ENCODE measurements at places on chromosomes 13 and 19. TPM values are rescaled to one million over a fixed set of nuclear protein-coding genes. Genes with fewer than 3 reads are reported as not detected.

- DNase-seq = no peak
These were observed 19.7 kb upstream of the JUND start for GRCh38 chr19:18300930-18301717.

- DNase-seq = no peak
These were observed 18.1 kb upstream of the ARL11 start for GRCh38 chr13:49610176-49610575.

GRCh38 chr19:35936738-35937268 lies 629 bp downstream of the LRFN3 start:
- DNase-seq = no peak

DNA sequence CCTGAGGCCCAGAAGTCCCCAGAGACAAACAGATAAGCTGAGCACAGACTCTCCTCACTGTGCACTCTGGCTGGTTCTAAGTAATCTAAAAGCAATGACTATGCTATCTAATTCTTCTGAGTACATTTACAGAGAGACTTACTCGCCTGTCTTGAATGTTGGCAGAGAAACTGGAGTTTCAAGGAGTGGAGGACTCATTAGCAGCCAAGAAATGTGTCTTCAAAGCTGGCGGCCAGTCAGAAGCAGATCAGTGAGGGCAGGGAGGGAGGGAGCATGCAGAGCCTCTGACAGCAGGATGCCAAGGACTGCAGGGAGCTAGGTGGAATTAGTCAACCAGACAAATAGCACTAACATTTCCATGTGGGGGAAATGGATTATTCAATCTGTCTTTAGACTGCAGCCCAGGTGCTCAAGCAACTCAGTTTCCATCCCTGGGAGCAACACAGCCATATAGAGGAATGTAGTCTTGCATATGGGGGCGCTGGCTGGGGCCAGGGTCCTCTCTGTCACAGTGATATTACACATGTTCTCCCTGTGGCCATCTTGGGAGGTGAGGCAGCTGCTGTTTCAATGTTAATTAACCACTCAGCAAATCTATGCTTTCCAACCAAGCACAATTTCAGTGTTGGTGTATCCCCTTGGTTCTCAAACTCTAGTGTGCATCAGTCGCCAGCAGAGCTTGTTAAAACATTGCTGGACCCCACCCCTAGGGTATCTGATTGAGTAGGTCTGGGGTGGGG lies 97.9 kb downstream of the CCNA1 start:
- peak; percentile 37 for DNase-seq

DNA sequence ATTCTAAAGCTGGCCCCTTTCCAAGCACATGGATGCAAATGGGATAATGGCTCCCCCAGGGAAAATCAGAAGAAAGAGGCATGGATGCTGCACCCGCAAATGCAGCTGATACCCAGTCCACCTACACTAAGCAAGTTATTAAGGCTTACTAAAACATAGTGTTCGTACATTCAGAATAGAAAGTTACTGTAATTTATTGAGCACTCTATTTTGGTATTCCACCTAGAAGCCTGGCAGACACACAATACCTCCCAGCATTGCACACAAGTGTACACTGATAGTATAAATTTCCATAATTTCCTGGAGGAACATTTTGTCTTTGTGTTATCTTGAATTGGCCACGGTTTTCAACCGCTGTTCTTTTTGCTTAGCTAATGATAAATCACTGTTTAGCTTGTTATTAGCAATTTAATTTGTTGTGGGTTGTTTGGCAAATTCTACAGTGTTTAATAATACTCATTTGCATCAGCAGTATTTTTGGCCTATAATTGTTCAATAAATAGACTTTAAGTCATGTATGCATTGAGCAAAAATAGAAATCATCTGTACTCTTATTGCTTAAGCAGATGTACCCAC lies 94.5 kb upstream of the MRI1 start:
- no peak for DNase-seq

DNA sequence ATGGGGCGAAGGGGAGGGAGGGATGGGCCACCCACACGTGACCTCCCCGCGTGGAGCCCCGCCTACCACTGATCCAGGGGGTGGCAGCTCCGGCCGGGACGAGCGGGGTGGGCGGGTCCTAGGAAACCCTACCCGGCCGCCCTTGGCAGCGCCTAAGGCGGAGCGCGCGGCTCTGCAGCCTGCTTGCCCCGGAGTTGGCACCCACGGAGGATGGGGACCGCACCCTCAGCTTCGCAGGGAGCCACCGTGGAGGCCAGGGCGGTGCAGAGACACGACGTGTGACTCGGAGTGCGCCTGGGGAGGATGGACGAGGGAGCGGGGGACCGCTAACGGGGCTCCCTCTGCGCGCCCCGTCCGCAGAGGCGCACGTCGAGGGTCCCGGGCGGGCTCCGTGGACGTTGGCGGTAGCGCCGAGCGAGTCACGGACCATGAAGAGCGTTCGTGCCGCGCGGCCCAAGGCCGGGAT lies at the start of gene RGS9BP:
Gene RGS9BP (plus strand): TSS at position 129 of the 466 bp plus-strand sequence. CDS start 416 bp downstream, outside the sequence.
- DNase-seq = peak; percentile 89

GRCh38 chr19:19278315-19278714 lies 5.2 kb upstream of the TM6SF2 start:
- DNase-seq = no peak

- no peak for DNase-seq
These were observed 1.1 kb downstream of the CAPS start for GRCh38 chr19:5914946-5915781.

- DNase-seq = no peak
These were observed 22.6 kb downstream of the ELF1 start for GRCh38 chr13:40996426-40997092.

DNA sequence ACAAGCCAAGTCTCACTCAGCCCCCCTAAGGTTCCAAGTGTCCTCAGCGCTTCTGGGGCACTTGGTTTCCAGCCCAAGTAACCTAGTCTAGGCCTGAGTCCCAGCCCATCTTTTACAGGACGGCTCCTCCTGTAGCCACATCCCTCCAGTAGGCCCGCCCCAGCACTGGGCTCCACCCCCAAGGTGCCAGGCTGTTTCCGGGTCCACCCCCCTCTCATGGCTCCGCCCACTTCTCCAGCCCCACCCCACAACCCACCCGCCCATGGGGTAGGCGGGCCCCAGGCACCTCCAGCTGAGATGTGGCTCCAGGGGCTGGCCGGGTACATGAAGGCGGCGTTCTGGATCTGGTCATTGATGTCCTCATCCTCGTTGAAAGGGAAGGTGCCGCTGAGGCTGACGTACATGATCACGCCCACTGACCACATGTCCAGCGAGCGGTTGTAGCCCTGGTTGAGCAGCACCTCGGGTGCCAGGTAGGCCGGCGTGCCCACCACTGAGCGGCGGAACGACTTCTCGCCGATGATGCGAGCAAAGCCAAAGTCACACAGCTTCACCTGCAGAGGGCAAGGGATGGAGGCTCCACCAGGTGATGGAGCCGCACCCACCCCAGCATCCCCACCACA lies 17.2 kb upstream of the DACT3 start:
- DNase-seq = peak; percentile 90

DNA sequence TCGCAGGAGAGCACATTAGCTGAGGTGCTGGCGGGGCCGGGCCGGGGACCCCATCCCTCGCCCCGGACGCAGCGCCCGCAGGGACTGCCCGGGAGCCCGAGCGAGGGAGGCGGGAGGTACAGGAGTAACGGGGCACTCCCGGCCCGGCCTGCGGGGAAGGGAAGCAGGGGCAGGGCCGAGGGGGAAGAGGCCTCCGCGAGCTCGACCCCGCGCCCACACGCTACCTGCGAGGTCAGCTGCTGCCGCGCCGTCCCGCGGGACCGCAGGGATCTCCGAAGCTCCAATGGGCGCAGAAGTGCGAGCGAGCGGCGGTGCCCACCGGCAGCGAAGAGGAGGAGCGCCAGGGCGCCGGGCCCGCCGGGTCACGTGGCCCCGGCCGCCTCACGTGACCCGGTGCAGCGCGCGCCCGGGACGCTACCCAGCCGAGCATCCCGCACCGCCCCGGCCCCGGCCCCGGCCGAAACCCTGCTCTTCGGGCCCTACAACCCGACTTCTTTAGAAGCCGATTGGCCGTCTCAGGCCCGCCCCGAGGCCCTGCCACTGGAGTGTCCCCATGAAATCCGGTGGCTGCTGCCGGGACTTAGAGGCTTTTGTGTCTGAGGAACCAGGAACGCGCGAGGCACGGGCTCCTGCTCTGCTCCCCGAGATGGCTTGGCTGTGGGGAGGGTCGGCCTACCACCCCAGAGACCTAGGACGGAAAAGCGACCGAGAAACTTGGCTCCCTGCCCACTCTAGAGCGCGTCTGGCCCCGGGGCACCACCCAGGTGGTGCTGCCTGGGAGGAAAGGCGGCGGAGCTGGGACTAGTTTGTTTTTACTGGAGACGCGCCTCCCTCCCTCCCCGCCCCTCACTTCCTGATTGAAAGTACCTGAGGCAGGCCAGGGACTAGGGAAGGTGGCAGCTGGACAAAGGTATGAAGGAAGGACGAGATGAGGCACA lies at the start of gene RCBTB1:
Gene RCBTB1 (minus strand): TSS at position 339 of the 938 bp plus-strand sequence. CDS start 18,279 bp downstream, outside the sequence.
- DNase-seq = peak; percentile 92

- no peak for DNase-seq
These were observed 29.5 kb downstream of the FPR3 start for GRCh38 chr19:51824281-51825005.

GRCh38 chr13:49711218-49711863 lies 20.1 kb upstream of the EBPL start:
- DNase-seq = no peak

GRCh38 chr19:58059003-58059670 lies at the start of gene ZNF135:
ZNF135 (plus strand) TSS chr19:58059282; CDS start chr19:58060003, 721 bp downstream.
- DNase-seq = peak; percentile 63

GRCh38 chr19:5147074-5147977 lies 178.4 kb downstream of the KDM4B start:
- DNase-seq = no peak

- no peak for DNase-seq
These were observed 1.7 kb upstream of the WBP4 start for GRCh38 chr13:41059456-41060081.

DNA sequence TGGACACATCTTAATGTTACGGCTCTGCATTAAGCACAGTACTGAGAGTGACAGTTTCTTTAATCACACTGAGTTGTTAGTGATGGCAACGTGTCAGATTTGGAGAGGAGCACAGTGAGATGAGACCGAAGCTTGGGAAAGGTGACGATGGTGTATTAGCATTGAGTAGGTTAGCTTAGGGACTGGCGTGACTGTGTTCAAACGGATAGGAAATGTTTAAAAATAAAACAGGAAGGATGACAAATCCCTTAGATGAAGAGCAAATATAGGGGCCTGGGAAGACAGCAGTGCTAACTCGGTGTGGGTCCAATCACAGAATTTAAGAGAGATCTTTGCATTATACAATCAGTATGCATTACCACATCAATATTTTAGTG lies 384.3 kb downstream of the HS6ST3 start:
- no peak for DNase-seq

- DNase-seq = no peak
These were observed 32.5 kb upstream of the KATNAL1 start for GRCh38 chr13:30339738-30340330.

- DNase-seq = no peak
These were observed 4.8 kb upstream of the ANGPTL8 start for GRCh38 chr19:11234486-11235075.

The PPM1N gene
- 1.3 TPM for total RNA-seq

The ATP8B3 gene
- total RNA-seq = 3.6 TPM

The CBY2 gene
- not detected for total RNA-seq

The SIGLEC12 gene
- 0.98 TPM for total RNA-seq

The S1PR2 gene
- total RNA-seq = 14.3 TPM

The DHX34 gene
- 31.3 TPM for total RNA-seq

The LIM2 gene
- total RNA-seq = 0.24 TPM

The LGALS14 gene
- total RNA-seq = not detected

The TNNT1 gene
- 0.36 TPM for total RNA-seq

The RAB11B gene
- 74.0 TPM for total RNA-seq

Data from activated CD4-positive, alpha-beta T cell treated with anti-CD3 and anti-CD28 coated beads, Interleukin-2, amount 10 ng/mL, durations not matched to agents 24 days and 14 days (primary cell).